ENCODE measurements at places on chromosomes 6 and 20.

- DNase-seq, result no peak
These were observed 13.0 kb upstream of the RBM24 start for GRCh38 chr6:17268114-17268513.

DNA sequence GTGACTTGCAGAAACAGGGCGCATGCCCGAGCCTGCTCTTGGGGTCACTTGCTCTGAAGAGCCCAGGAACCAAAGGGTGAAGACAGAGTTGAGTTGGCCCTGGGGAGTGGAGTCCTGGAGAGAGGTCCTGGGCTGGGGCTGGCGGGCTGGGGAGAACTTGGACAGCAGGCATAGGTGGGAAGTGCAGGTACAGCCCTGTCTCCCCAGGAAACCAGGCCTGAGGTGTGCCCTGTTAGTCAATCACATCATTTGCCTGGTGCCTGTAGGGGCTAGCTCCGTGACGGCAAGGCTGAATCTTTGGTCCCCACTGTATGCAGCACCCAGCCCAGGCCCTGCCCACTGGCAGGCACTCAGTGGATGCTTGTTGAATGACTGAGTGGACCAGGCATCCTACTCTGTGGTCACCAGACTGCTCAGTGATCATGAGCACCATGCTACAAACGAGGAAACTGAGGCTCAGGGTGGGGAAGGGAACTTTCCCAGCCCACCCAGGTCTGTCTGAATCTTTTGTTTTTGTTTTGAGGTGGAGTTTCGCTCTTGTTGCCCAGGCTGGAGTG is 15.6 kb upstream of the NOL4L start:
- DNase-seq, result no peak

GRCh38 chr6:121651420-121651819 is 216.0 kb downstream of the GJA1 start:
- DNase-seq, result peak; percentile 22

GRCh38 chr6:22632581-22633145 is 63.3 kb downstream of the HDGFL1 start:
- no peak for DNase-seq

DNA sequence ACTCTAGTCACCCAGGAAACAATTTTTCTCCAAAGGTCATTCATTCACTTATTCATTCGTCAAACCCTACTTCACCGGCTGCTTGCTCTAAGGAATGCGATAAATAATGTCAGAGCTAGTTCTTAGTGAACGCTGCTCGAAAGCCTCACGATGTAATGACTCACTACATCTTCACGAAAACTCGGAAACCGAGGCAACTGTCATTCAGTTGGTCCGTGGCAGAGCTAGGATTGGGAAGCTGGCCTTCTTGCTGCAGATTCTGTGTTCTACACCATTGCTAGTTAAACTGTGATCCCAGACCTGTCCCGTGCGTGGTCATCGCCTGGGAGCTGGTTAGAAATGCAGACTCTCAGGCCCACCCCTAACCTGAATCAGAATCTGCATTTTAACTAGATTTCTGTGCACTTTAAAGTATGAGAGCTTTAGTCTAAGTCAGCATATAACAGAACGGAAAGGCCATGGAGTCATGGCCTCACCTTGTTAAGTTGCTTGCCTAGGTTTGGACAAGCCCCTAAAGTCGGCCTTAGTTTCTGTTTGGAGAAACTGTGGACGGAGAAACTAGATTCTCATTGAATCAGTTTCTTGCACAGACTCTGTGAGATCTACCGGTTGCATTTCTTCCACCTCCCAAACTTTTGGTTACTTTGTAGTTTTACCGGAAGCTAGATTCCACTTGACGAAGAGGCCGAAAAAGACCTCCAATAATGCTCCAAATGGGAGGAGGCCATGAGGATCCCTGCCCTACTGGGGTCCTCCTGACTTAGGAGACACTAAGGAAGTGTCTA is 651 bp upstream of the CCND3 start:
- DNase-seq, result no peak

GRCh38 chr20:60046011-60046413 is 87.8 kb downstream of the CDH26 start:
- no peak for DNase-seq

GRCh38 chr6:144155529-144155928 is 5.2 kb downstream of the STX11 start:
- no peak for DNase-seq

- DNase-seq, result no peak
These were observed 169.9 kb downstream of the EDN1 start for GRCh38 chr6:12459945-12460661.

GRCh38 chr6:107666981-107667601 is 157.0 kb downstream of the SCML4 start:
- no peak for DNase-seq

DNA sequence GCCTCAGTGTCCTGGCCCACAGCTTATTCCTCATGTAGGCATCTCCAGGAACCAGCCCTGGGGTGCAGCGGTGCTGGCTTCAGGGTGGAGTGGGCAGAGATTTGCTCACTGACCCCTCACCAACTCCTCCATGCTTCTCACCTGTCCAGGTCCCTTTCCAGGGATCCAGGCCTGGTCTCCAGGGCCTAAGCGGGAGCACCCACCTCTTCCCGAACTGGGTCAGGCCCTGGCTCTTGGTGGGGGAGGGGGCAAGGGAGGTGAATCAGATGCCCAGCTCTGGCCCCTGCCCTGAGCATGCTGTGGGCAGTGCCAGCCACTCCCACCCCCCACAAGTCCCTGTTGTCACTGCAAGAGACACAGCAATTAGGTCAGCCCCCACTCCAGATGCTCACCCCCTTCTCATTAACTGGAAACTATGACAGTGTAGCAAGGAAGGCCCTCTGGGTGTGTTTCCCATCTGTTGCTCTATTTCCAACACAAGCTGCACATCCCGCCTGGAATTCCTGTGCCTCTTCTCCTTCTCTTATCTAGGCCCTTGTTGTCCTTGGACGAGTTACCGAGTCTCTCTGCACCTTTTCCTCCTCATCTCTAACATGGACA is 37.0 kb downstream of the MDFI start:
- DNase-seq, result no peak

DNA sequence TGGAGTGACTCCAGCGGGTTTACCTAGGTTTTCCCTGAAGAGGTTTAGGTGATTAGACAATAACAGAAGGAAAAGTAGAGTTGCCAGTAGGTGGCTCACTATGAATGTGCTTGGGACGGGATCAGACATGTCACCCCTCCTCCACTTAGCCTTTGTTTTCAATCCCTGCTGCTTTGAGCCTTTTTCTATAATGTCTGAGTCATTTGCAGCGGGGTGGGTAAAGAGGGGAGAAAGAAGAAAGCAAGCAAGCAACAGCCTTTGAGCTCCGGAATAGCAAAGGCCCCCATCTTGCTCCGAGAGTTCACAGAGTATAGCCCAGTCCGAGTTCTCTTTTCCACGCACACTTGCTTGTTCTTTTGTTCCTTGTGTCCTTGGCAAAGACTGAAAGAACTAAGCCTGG is 129.1 kb downstream of the PACRG start:
- peak; percentile 62 for DNase-seq

- peak; percentile 46 for DNase-seq
These were observed 622 bp downstream of the MAFB start for GRCh38 chr20:40688129-40689099.

DNA sequence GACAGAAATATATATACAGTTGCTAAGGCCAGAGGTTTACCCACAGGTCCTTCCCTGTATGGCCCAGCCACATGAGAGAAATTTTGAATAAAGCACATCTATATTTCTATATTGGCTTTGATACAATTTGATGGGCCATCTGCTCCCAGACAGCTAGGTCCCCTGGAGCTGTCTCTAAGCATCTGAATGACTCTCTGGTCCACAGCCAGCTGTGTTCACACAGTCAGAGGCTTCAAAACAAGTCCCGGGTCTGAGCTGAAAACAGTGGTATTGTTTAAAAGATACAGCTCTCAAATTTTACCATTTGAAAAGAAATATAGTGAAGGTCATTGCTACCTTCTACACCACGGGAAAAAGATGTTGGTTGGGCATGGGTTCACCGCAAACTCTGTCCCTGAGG is 161.1 kb downstream of the SLC35B3 start:
- DNase-seq, result no peak

- DNase-seq, result peak; percentile 92
These were observed at the start of gene ATP6V1G2 for GRCh38 chr6:31546339-31546957. TSS of gene ATP6V1G2 (minus strand) at chr6:31546608. CDS start at chr6:31546559, 49 bp downstream.

DNA sequence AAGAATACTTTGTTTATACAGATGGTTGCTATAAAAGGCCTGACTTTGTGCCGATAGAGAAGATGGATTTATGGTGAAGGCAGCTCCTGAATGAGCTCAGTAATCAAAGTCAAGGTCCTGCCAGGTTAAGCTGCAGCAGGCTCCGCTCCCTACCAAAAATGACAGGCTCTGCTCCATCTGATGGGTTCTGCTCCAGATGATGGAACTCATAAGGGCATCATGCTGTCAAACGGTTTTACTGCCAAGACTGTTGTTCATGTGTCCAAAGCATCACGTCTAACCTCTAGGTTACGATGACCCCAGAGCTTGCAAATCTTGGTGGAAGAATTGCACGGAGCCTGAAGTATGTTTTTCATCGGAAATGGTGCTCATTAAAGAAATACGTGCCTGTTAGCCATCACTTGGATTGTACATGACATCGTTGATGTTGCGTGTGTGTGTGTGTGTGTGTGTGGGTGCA is 19.2 kb upstream of the PTGIS start:
- DNase-seq, result no peak

DNA sequence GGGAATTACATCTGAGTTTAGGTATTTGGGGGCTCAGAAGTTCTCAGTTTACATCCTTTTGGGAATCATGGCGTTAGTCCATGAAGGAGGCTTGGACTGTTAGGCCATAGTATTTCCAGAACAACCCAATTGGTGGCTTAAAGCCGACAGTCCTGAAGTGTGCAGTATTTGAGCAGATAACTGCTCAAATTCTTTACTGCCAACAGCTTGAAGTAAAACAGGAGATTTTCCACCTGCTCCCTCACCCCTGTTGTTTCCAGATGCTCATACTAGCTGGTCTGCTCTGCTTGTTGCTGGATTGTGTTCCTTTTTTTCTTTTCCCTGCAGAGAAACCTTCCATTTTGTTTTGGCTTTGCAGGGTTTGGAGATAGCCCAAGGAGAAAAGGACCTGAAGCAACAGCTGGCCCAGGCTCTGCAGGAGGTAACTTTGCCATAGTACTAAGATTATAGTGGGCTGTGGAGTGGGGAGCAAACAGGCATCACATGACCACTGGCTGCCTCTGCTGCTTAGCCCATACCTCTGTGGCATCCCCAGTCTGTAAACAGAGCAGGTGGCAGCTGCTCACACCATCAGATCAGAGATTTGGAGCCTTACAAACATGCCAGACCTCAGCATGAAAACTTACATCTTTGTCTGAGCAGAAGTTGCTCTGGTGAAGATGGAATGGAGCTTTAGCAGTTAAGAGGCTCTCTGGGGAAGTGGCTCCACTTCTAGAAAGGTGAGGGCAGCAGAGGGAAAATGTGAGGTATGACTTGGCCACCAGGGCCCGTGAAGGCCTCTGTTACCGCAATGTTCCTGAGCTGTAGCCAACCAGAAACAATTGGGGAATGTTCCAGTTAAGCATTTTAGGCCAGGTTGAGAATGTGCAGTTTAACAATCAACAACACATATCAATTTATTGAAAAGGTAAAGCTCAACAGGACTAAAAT is 17.6 kb downstream of the RNF8 start:
- no peak for DNase-seq

DNA sequence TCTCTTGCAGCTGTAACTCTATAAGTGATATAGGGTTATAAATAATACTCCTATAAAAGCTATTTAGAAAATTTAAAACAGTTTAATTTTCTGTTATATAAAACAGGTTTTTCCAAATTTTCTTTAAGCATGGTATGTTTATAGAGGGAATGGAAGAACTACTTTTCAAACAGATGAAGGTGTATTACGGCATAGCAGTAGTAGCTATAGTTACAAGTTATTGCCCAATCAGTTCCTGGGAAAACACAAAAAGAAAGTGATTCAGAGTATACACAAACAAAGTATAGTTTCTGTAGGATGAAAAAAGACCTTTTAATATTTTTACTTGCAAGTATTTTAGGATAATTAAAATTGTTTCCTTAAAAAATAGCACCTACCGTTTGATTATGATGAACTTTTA is 9.8 kb downstream of the SLC17A5 start:
- no peak for DNase-seq

GRCh38 chr6:56246881-56247653 is at the start of gene COL21A1:
TSS of gene COL21A1 (minus strand) at chr6:56247580. CDS start at chr6:56182618, 64,962 bp downstream.
- no peak for DNase-seq

GRCh38 chr20:41306061-41306727 is 11.3 kb downstream of the ZHX3 start:
- no peak for DNase-seq

All from SW480 (cell line).